Omental fat pad (tissue), 4 donors: ENCODE measurements at places on chromosomes 6 and 20. TPM values are rescaled to one million over a fixed set of nuclear protein-coding genes. Genes with fewer than 3 reads are reported as not detected.

Gene RRAGD
- total RNA-seq, result 14.0 TPM

Gene YIPF3
- total RNA-seq, result 89.3 TPM

GRCh38 chr6:9205645-9206044 lies 770.3 kb upstream of the SLC35B3 start:
- no peak for DNase-seq

DNA sequence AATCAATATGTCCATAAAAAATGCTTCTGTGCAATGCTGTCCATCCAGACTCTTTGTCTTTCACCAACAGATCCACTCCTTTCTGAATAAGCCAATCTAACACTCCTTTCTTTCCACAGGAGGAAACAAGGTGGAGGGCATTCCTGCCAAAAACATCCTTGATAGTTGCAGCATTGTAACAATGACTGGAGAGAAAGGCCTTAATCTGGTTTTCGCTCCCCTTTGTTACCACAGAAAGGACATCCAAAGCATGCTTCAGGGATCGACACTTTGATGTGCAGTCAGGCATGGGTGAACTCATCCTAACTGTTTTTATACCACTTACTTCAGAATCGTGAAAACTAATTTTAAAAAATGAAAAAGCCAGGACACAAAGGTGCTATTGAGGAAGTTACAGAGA lies 7.4 kb downstream of the IBTK start:
- no peak for DNase-seq
